ENCODE measurements at places on chromosomes 7 and 10.

GRCh38 chr10:1552406-1552805 is 184.9 kb downstream of the ADARB2 start:
- DNase-seq, result no peak

DNA sequence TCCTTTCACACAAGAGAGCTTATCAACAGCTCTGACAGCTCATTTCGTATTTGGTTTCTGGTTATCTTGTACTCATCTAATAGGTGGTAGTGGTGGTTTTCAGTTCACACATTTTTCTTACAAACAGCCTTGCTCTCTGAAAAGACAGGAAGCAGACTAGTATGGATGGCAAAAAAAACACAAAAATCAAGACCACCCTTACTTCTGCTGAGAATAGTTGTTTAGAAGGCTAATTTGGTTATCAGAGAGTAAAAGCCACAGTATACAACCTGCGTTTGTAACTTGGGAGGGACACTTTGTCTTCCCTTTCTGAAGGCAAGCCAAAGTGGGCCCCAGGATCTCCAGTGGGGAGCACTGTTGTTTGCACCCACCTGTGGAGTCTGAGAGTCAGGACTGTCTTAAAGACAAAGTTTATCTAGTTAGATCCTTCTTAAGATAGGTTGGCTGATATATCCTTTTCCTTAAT is 68.0 kb downstream of the PIP4K2A start:
- DNase-seq, result no peak

- no peak for DNase-seq
Measured at GRCh38 chr7:100189061-100189460, 11.3 kb downstream of the STAG3 start.

DNA sequence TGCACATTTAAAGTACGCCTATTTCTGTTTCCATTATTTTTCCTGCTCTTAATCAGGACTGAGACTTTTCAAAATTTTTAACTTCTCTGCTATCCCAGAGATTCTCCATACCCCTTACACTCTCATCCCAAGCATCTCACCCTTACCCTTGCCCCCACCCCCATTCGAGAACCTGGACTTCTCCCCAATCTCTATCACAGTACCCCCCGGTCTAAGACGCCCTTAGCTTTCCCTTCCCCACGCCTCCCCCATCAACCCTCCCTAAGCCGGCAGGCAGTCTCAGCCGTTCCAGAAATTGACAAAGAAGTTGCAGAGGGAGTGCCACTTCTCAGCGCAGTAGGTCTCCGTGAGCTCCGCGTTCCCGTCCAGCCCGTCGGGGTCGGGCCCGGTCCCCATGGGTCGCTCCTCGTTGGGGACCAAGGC is 1.4 kb downstream of the FGFBP3 start:
- no peak for DNase-seq

- DNase-seq, result no peak
Measured at GRCh38 chr10:73836427-73836980, 25.1 kb upstream of the NDST2 start.

GRCh38 chr10:114655671-114656070 is 2.4 kb downstream of the ABLIM1 start:
- no peak for DNase-seq

DNA sequence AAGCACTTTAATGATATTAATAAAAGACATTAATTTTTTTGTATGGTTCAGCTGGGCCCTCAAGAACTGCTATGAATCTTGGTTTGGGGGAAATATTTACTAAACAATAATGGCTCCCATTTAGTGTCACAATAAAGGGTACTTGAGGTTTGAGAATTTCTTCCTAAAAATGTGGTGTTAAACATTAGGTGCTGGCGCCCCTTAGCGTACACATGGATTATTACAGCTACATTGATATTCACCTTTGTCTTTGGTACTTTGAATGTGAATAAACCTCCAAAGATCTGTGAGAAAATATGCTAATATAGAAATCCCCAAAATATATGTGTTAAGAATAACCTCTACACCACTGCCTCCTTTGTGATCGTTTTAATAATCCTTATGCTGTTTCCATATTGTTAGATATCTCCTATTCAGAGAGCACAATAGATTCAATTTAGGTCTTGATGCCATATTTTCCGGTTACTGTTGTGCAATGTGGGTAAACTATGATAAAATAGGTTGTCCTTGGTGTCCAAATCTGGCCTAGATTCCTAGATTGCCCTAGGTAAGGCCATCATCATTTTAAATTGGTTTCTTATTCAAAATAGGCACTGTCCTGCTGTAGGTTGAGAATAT is 161.8 kb upstream of the CACNA2D1 start:
- DNase-seq, result no peak

GRCh38 chr10:118868589-118868988 is 113.8 kb upstream of the CACUL1 start:
- no peak for DNase-seq

DNA sequence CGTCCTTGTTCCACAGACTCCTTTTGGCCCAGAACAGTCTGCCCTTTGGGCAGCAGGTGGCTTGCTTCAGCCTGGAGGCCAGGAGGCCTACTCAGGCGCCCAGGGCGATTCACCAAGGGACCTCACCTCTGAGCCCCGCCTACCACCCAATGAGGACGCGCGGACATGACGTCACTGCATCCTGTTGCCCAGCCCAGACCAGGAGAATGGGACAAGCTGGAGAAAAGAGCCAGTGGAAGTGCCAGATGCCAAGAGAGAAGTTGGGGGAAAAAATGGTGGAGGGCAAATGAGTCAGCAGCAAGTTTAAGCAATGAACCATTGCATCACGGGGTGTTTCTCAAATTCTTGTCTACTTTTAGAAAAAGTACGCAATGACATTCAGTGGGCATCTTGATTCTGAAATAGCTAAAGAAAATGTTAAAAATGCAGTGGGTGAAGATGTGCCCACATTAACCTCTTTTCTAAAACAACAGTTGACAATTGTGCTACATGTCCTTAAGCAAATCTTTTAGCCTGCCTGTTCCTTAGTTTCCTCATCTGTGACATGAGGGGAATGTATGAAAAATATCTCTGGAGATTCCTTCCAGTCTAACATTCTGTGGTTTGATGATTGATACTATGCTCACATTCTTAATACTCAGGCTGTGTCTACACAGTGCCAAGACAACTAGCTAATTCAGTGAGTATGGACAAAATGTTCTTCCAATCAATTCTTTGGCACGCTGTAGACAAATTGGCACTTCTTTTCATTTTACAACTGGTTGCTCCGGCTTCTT is 23.9 kb upstream of the LEP start:
- DNase-seq, result no peak

DNA sequence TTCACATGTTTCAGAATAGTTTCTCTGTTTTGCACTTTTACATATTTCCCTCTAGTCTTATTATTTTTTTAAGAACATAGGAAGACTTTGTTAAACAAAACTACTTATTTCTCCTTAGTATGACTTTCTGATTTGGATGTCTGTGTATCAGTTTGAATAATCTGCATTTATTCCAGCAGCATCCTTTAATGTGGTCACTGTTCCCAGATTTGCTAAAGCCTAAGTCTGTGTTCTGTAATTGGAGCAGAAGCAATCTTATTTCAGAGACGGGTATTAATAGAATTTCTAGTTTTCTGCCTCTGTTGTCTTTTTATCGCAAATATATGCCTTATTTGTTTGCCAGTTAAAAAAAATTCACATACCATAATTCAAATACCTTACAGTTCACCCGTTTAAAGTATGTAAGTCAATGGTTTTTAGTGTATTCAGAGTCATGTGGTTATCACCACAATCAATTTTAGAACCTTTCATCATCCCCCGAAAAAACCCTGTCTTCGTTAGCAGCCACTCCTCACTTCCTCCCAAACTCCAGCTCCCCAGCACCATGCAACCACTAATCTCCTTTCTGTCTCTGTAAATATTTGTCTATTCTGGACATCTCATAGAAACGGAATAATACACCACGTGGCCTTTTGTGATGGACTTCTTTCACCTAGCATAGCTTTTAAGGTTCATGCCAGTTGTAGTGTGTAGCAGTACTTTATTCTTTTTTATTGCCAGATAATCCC is 58.7 kb downstream of the INPP5F start:
- no peak for DNase-seq

GRCh38 chr7:117005449-117005848 is 52.1 kb downstream of the ST7 start:
- no peak for DNase-seq

- no peak for DNase-seq
Measured at GRCh38 chr7:30176463-30177109, 41.8 kb downstream of the MTURN start.

- no peak for DNase-seq
Measured at GRCh38 chr7:18320971-18321567, 174.5 kb upstream of the HDAC9 start.

GRCh38 chr7:101169110-101169837 is 3.9 kb upstream of the VGF start:
- no peak for DNase-seq

GRCh38 chr10:68992636-68993440 is 4.2 kb downstream of the KIFBP start:
- DNase-seq, result no peak

DNA sequence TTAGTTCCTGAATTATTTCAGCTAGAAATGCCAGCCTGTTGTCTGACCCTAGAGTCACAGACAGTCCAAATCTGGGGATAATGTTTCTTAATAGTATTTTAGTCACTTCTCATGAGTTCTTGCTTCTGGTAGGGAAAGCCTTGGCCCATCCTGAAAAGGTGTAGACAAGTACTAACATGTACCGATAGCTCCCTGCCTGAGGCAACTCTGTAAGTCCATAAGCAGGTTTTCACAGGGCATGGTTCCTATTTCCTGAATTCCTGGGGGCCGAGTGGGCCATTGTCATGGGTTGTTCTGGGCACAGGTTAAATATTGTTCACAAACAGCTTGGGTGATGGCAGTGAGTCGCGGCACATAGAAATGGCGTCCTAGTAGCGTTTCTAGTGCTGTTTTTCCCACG is 3.1 kb upstream of the ZNF117 start:
- no peak for DNase-seq

DNA sequence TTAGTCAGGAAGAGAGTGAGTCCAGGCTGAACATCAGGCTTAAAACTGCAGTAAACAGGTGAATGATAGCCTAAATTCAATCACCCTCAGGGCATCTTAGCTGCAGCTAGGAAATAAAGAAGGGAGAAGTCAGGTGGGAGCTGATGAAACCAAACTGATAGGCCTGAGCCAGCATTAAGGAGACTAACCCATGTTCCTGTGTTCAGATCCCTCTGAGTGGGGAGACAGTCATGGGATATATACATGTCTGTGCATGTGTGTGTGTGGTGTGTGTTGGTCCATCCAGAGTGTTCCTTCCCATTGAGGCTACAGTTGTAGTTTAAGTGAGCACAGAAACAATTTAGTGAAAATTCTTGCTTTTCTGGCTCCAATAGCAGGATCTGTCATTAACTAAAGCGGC is 480.9 kb downstream of the PHTF2 start:
- DNase-seq, result no peak

DNA sequence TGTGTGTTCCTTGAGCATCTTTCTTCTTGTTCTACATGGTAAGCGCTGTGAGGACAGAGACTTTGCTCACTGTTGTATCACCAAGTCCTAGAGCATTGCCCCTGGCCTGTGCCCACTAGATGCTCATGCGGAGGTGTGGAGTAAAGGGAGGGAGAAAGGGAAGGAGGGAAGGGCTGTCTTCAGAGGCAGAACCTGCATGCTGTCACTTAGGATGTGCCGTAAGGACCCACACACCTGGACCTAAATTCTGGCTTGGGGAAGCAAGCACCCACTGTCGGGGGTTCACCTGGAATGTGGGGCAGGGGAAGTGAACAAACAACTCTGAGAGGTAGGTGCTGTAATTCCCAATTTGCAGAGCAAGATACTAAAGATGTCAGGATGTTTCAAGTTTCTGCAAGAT is 129.5 kb downstream of the PTPN20 start:
- DNase-seq, result no peak

DNA sequence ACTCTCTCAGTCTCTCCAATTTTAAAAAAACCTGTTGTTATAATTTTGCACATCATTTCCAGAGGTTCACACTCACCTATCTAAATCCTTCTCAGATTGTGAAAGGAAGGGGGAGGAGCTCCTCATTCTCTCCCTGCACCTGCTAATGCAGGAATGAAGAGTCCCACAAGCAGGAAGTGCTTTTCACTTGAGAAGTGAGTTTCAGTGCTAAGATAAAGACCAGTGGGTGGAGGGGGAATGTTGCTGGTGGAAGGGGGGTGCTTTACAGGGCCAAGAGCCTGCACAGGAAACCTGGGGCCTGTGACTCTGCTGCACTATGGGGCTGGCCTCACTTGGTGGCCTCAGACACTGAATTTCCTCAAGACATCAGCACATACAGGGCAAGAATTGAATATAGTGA is 176.4 kb downstream of the PTPN20 start:
- no peak for DNase-seq

- no peak for DNase-seq
Measured at GRCh38 chr10:79327090-79327457, 20.2 kb upstream of the PPIF start.

DNA sequence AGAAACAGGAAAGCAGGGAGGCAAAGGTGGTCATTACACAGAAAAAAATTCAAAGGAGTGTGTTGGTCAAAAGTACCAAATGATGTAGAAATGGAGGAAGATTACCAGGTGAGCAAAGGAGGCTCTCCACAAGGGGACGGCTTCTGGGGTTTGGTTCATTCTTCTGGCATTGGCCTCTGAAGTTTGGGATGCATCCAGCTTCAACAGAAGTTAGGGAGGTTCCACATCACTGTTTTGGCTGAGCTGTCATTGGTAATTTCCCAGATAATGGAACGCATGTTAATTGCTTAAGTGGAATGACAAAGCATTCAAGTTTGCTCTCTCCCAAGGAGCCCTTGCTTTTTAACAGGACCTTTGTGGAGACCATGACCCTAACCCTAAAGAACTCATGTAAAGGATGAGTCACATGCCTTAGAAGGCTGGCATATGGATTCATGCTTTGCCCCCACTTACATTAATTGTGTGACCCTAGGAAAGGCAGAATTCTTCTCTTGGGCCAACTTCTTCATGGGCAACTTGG is 398.6 kb downstream of the GPAM start:
- no peak for DNase-seq

DNA sequence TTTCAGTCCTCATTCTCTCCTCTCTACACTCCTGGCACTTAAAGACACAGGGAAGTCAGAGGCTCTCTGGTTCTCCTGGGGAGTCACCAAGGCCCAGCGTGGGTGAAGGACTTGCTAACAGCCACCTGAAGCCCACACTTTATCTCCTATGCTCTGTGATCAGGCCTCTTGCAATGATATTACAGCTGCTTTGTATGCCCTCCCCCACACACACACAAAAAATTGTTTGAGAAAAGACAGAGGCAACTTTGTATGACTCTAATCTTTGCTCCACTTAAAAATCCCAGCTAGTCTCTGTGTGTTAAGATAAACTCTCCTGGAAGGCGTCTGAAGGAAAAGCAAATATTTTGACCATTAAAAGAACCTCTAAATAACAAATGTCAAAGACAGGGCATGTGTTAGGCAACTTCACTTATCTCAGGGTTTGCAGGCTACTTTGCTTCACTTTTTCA is 507.2 kb downstream of the TNS3 start:
- DNase-seq, result no peak

GRCh38 chr10:60524541-60524940 is 134.9 kb upstream of the ANK3 start:
- peak; percentile 9 for DNase-seq

DNA sequence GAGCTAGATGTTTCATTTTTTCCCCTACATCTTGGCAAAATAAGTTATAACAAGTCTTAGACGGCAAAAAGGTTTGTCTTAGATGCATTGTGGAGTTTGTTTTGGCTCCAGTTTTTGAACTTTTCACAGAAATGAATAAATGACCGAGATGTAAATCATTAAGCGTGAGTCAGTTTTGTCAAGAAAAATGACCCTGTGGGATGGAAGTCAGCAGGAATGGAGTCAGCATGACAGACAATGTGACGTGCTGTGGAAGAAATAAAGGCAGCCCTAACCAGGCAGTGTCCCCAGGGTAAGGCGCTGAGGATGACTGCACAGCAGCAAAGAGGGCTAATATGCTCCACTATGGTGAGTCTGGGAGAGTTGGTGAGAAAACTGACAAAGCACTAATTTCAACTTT is 163.2 kb downstream of the NOC3L start:
- no peak for DNase-seq

Data from activated CD4-positive, alpha-beta T cell treated with anti-CD3 and anti-CD28 coated beads for 4 hours (primary cell).